Stimulated activated CD8-positive, alpha-beta memory T cell treated with anti-CD3 and anti-CD28 coated beads, Interleukin-4, amount 100 ng/mL, for 48 hours (primary cell): ENCODE measurements at places on chromosomes 4 and X.

GRCh38 chr4:8105306-8106100 is 53.1 kb downstream of the ABLIM2 start:
- DNase-seq: no peak

DNA sequence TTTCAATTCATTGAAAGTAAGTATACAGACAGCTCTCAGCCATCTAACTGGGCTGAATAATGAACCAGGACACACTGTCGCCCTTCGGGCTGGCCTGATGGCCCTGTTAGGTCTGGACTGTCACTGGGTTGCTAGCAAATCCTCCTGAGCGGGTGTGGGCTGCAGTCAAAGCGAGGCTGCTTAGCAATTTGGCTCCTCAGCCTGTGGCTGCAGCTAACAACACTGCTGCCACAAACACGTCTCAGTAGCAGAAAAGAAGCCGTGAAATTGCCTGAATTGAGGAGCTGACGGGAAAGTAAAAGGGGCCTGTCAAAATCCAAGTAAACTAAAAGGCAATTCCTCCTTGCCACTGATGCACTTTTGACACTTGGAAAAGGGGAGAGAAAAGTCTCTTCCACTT is 72.8 kb downstream of the SMIM20 start:
- DNase-seq: no peak

- DNase-seq: peak; percentile 27
Observed at GRCh38 chrX:40471965-40472648, 108.7 kb upstream of the ATP6AP2 start.

DNA sequence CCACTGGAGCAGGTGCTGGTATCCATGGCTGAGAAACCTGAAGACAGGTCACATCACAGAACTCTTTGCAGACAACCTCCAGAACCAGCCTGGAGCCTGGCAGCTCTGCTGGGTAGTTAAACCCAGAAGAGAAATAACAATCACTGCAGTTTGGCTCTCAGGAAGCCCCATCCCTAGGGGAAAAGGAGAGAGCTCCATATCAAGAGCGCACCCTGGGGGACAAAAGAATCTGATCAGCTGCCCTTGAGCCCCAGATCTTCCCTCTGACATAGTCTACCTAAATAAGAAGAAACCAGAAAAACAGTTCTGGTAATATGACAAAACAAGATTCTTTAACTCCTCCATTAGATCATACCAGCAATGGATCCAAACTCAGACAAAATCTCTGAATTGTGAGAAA is 823.2 kb upstream of the FRG1 start:
- DNase-seq: no peak

GRCh38 chrX:123835661-123836371 is 24.0 kb upstream of the XIAP start:
- DNase-seq: peak; percentile 38
